ENCODE measurements at places on chromosomes 7 and 10.

DNA sequence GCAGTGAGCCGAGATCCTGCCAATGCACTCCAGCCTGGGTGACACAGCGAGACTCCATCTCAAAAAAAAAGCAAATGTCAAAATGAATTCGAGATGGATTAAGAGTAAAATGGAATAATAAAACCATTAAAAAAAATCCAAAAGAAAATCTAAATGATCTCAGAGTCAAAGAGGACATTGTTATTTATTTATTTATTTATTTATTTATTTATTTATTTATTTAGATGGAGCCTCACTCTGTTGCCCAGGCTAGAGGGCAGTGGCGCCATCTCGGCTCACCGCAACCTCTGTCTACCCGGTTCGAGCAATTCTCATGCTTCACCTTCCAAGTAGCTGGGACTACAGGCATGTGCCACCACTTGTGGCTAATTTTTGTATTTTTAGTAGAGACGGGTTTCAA is 349.2 kb downstream of the ANKRD30A start:
- ATAC-seq = no peak

- no peak for ATAC-seq
Observed at GRCh38 chr10:127151981-127152699, 44.3 kb downstream of the INSYN2A start.

GRCh38 chr10:57962839-57963238 is 304.9 kb downstream of the IPMK start:
- no peak for ATAC-seq

DNA sequence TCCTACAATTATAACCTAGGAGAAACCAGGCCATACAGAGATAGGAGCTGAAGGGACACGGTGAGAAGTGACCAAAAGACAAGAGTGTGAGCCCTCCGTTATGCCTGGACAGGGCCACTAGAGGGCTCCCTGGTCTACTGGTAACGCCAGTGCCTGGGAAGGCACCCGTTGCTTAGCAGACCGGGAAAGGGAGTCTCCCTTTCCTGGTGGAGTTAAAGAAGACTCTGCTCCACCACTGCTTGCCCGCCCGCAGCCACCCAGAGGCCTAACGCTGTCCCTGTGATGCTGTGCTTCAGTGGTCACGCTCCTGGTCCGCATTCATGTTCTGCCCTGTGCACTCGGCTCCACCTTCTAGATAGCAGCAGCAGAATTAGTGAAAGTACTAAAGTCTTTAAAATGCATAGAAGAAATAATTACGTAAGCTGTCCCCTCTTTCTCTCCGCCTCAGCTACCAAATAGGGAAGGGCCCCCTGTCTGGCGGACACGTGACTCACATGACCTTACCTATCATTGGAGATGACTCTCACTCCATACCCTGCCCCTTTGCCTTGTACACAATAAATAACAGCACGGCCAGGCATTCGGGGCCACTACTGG is 34.8 kb downstream of the GRID2IP start:
- peak; percentile 84 for ATAC-seq

DNA sequence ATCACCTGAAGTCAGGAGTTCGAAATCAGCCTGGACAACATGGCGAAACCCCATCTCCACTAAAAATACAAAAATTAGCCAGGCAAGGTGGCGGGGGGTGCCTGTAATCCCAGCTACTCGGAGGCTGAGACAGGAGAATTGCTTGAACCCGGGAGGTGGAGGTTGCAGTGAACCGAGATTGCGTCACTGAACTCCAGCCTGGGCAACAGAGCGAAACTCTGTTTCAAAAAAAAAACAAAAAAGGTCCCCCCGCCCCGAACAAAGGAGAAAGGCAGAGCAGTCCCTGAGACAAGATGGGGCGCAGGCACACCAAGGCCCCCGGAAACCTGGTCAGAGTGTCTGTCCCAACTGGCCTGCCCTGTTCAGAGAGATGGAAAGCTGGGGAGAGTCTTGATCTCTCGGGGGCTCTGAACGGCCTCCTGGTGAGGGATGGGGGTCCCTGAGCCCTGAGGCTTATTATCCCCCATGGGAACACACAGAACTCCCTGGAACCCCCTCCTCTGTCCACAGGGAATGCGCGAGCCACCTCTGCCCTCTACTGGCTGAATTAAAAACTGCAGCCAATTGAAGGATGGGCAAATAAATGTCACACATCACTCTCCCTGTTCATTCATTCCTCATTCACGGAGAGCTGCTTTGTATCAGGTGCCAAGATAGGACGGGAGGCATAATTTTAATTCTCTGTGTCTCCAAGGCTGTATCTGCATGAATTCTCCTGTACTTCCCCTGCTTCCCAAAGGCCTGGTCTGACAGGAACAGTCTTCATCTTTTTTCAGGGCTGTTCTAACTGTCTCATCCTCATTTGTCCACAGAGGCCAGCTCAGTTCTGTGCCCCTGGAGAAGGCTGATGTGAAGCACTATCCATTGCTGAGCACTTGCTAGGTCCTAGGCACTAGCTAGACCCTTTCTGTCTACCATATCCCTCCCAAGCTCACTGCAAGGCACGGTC is 28.9 kb downstream of the MAT1A start:
- peak; percentile 32 for ATAC-seq

DNA sequence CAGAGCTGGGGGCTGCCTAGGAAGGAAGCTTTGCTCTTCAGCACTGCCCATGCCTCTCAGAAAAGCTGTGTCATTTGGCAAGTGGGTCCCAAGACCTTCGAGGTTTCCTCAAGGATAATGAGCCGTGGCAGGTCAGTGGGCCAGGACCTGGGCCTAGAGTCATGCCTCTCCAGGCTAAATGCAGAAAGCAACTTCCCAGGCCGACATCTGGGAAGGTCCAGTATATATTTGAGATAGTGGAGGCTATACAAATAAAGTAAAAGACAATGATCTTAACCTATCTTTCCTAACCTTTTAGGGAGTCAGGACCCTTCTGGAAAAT is 2.4 kb upstream of the HOXA10 start:
- ATAC-seq = no peak

DNA sequence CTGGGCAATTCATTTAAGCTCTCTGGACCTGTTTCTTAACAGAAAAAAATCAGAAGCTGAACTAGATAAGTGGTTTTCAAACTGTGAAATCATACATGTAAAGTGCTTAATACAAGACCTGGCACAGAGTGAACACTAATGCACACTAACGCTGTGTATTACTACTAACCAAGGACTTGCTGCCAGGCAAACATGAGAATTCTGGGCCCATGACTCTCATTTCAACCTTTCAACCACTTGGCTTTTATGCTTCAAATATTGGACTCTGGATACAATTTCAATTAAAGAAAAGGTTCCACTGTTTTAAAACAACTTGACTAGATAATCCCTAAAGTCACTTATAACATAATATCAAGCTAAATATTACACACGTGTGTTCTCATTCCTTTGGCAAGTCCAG is 73.4 kb downstream of the SRPK2 start:
- no peak for ATAC-seq
